Naive thymus-derived CD4-positive, alpha-beta T cell (primary cell): ENCODE measurements at places on chromosomes 16 and 17. TPM values are rescaled to one million over a fixed set of nuclear protein-coding genes. Genes with fewer than 3 reads are reported as not detected.

- peak; percentile 45 for DNase-seq
Measured at GRCh38 chr17:43917348-43918025, 10.2 kb upstream of the MPP2 start.

GRCh38 chr16:47395733-47396498 is 64.9 kb downstream of the ITFG1 start:
- no peak for DNase-seq

GRCh38 chr16:86403541-86404163 is 106.7 kb upstream of the FOXF1 start:
- DNase-seq, result no peak

GRCh38 chr17:28818819-28819221 is 23.8 kb downstream of the FAM222B start:
- DNase-seq, result no peak

DNA sequence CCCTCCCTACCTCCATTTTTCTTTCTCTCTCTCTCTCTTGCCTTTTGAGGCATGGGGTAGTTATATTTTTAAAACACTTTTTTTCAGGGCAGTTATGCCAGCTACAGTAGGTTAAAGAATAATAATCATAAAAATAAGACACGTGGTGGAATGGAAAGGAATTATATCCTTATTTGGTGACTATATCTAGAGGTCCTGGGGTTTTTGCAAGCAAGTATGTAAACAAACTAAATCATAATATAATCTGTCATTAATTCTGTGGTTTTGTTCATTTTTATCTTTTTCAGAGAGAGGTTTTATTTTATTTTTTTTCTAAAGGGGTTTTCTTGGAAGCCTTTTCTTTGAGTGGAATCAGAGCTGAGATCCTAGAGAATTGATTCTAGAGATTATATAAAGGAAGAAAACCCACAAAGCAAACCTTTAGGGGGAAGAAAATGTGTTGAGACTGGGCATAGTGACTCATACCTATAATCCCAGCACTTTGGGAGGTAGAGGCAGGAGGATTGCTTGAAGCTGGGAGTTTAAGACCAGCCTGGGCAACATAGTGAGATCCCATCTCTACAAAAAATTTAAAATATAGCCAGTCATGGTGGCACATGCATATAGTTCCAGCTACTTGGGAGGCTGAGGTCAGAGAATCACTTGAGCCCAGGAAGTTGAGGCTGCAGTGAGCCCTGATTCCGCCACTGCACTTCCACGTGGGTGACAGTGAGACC is 53.2 kb downstream of the NQO1 start:
- no peak for DNase-seq

GRCh38 chr17:46028374-46028773 is 29.3 kb downstream of the STH start:
- no peak for DNase-seq

- DNase-seq, result no peak
Measured at GRCh38 chr16:49788986-49789385, 66.9 kb downstream of the ZNF423 start.

DNA sequence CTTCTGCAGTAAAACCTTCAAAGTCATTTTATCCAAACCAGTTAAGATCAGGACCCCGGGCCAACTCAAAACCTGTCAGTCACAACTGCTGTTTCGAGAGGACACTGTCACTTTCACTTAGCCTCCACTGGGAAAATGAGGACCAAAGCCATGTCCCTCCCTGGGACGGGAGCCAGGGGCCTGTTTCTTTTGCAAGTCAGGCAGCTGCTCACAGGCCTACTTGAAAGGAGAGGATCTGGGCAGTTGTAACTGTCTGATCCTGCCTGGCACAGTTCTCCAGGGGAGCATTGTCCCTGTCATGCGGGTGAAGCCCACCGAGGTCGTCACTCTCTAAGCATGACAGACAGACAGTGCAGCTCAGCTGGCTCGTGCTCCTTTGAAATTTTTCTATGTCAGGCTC is 276.2 kb downstream of the NPIPA8 start:
- no peak for DNase-seq

- DNase-seq, result no peak
Measured at GRCh38 chr16:67415872-67416793, at the start of gene ZDHHC1. ZDHHC1 (minus strand) TSS chr16:67416477; CDS start chr16:67407775, 8,702 bp downstream.

- DNase-seq, result no peak
Measured at GRCh38 chr17:73069841-73070240, 22.6 kb downstream of the SLC39A11 start.

DNA sequence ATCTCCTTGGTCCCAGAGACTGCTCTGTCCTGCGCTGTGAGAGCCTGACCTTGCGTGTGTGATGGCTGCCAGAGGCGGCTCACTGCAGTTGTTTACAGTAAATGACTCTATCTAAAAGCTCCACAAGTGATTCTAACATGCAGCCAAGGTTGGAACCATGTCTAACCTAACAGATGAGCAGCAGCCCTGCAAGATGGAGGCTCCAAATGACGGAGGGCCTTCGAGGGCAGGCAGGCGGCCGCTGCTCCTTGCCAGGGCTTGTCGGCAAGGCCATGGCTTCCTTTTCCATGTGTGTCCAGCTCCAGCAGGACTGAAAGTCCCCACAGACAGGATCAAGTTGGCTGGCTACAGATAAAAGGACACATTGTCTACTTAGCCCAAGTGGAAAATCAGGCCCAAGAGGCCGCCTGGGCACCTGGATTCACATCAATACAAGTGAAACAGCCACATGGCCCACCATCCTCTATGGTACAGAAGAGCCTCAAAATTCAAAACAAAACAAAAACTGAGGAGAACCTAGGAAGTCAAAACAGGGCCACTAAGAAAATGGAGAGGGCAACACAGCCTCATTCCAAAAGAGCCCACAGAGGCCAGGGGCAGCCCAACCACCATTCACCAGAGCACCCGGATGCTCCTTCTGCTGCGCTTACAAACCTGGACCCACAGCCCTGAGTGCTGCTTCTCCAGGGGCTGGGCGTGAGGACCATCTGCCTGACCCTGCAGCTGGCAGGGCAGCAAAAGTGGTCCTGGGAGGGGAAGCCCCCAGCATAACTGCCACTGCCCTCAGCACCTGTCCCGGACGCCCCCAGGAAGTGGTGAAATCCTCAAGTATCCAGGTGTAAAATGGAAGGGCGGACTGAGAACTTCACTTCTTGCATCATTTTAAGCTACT is 65.0 kb downstream of the AMFR start:
- no peak for DNase-seq

GRCh38 chr16:31704138-31704537 is 169.5 kb upstream of the ZNF267 start:
- DNase-seq, result no peak

- no peak for DNase-seq
Measured at GRCh38 chr16:64311241-64311640, 810.6 kb downstream of the CDH11 start.

GRCh38 chr17:73118951-73119391 is 26.5 kb upstream of the SLC39A11 start:
- DNase-seq, result no peak

GRCh38 chr16:53549970-53550690 is 47.1 kb upstream of the AKTIP start:
- peak; percentile 33 for DNase-seq

DNA sequence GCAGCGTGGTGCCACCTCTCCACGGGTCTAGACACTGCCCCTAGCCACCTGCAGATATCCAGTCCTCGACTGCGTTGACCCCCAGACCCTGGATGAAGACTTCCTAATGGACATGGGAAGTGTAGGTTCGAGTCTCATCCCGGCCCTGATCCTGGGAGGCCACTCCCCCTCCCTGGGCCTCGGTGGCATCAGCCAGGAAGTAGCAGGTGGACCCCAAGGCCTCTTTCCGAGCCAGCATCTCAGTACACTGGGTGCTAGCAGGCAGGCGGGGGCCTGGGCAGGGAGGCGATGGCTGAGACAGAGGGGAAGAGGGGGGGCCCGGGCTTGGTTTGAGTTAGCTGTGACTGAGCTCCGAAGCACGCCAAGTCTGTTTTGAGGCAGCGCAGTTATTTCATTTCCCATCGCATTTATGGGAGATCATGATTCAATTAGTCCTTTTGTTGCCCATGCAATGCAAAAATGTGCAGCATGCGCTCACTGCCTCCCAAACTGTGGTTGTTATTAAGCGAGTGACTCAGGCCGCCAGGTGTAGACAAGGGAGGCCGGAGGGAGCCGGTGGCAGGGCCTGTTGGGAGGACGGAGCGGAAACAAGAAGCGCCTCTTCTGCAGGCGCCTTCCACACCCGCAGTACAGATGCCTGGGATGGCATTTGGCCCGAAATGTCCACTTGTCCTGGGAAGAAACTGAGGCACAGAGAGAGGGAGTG is 25.3 kb upstream of the ZNF469 start:
- no peak for DNase-seq

- peak; percentile 25 for DNase-seq
Measured at GRCh38 chr17:17682293-17682736, 1.1 kb downstream of the RAI1 start.

DNA sequence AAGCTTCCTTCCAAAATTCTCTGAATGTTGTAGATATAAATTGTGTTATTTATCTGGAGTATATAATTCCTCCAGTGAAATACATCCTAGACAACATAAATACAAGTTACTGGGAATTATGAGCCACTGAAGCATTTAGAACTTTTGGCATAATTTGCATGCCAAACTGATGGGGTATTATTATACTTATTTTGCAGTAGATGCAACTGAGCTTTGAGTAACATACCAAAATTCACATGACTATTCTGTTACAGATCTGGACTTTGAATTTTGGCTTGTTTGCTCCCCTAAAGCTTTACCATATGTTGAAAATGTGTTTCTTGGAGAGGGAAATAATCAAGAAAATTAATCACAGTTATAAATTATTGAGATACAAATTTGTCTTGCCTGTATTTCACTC is 372.5 kb downstream of the CDH11 start:
- DNase-seq, result no peak

DNA sequence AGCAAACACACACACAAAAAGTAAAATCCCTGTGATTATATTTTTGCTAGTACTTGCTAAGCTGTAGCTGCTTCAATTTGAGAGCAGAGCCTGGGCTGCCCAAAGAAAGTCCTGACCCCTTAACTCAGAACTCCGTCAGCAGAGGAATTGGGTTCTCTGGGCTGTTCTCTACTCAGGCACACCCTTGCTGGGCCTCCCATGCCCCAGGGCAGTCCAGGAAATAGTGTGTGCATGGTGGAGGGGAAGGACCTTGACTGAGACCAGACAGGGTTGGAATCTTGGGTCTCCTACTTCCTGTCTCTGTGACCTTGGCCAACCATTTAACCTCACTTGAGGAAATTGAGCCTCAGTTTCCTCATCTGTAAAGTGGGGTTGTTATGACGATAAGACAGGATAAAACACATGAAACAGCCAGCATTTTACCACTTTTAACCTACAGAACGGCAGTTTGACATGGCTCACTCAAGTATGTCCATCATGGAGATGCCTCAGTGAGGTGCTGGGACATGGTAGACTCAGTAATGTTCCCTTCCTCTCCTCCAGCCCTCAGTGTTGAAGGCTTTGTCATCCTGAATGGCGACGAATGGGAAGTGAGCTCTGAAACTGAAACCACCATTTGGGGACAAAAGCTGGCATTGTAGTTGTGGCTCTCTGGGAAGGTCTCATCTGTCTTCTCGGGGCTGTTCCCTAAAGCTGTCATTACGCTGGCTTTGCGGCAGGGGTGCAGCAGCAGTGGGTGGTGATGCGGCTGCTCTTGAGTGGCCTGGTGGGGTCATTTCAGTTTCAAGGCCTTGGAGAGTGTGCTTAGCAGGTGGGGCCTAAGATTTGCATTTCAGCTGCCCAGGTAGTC is 74.9 kb downstream of the CMIP start:
- no peak for DNase-seq

DNA sequence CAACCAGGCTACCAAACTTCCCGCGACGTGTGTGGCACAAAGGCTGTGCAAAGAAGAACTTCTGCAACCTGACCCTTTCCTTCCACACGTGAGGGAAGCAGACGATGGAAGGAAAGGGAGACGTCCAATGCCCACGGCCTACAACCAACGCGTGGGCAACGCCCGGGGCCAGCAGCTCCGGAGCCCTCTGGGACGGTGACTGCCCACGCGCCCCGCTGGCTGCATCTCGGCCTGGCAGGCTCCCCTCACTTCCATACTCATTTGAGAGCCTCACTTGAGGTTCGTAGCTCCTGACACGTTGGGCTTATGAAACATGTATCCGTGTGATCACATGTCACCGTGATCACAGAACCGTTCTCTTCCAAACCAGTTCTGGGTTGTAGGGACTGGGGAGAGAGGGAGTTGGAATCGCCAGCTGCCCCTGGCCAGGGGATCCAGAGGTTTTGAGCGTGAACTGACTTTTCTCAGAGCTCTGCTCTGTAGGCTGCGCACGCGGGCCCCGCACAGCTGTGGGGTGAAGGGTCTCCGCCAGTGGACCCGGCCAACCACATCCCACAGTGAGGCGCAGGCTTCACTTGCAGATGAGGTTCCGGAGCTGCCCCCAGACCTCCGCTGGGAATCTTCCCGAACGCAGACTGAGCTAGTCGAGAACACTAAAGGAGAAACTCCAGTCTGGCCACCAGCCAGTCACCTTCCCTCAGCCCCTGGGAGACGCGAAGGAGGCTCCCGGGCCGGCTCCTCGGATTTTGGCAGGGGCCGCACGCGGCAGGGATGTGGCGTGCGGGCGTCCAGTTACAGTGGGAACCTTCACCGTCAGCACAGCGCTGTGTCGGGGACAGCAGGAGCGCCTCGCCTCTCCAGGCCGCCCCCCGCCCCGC is 1.0 kb downstream of the LMF1 start:
- DNase-seq, result no peak

KRT25 gene
- not detected for total RNA-seq

SP6 gene
- 0.16 TPM for total RNA-seq

HOXB5 gene
- not detected for total RNA-seq

KRT31 gene
- total RNA-seq, result not detected in 2 replicates

KRT16 gene
- total RNA-seq, result not detected

CBX8 gene
- total RNA-seq, result 3.0 TPM

GNAO1 gene
- 0.80 TPM for total RNA-seq

CACNA1G gene
- total RNA-seq, result not detected

TUBG2 gene
- 9.0 TPM for total RNA-seq

MYOCD gene
- not detected in 2 replicates for total RNA-seq

OTOP2 gene
- not detected in 2 replicates for total RNA-seq

ABI3 gene
- total RNA-seq, result 40.7 TPM

CYLD gene
- total RNA-seq, result 393 TPM

C17orf78 gene
- not detected for total RNA-seq
